ENCODE measurements at places on chromosomes 16 and 17.

- DNase-seq: no peak
Measured at GRCh38 chr17:74080656-74081582, 122.6 kb upstream of the RPL38 start.

- DNase-seq: no peak
Measured at GRCh38 chr17:39738983-39739884, 1.5 kb downstream of the GRB7 start.

DNA sequence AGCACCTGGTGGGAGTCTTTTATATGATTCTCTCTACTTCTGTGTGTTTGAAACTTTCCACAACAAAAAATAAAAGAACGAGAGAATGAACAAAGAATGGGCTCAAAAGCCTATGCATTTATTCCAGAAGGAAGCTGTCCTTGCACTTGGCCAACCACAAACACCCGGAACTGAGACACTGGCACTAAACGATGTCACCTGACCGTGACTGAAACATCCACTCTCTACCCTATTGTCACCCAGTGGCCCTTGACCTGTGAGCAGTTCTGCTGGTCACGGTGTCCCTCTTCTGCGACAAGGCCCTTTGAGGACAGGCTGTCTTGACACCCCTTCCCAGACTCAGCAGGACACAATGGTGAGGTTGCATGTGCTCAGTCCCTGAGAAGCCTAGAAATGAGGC is 56.6 kb downstream of the TEKT5 start:
- no peak for DNase-seq

DNA sequence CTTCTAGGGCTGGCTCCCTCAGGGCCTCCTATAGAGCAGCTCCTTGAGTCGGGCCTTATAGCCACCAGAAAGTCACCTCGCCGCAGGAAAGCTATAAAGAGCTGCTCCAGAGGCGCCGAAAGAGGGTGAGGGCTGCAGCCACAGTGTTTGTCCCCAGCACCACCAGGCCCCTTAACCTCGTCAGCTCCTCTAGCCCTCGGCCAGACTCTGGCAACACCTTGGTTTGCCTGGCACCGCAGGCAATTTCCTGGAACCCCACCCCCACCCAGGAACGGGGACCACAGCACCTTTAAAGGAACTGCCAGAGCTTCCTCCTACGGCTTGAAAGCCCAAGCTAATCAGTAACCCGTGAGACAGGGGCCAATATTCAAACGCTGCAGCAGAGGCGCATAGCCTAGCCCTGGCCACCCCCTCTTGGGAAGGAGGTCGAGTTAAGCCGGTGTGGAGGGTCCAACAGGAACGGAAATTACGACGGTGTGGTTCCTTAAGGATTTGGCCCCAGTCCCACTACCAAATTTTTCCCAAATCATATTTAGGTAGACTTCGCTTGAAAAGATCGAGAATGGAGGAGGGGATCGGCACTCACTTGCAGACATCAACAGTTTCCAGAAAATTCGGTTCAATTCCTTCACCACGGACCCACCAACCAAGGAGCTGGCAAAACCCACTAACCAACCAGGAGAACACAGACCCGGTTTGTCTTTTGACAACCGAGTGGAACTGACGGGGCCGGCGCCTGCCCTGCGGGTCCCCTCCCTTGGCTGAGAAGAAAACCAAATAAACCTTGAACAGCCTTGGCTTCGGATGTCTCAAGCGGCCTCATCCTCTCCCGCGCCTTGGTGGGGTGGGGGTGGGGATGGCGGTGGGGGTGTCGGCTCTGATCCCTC is 3.0 kb downstream of the HOXB6 start:
- DNase-seq: no peak

DNA sequence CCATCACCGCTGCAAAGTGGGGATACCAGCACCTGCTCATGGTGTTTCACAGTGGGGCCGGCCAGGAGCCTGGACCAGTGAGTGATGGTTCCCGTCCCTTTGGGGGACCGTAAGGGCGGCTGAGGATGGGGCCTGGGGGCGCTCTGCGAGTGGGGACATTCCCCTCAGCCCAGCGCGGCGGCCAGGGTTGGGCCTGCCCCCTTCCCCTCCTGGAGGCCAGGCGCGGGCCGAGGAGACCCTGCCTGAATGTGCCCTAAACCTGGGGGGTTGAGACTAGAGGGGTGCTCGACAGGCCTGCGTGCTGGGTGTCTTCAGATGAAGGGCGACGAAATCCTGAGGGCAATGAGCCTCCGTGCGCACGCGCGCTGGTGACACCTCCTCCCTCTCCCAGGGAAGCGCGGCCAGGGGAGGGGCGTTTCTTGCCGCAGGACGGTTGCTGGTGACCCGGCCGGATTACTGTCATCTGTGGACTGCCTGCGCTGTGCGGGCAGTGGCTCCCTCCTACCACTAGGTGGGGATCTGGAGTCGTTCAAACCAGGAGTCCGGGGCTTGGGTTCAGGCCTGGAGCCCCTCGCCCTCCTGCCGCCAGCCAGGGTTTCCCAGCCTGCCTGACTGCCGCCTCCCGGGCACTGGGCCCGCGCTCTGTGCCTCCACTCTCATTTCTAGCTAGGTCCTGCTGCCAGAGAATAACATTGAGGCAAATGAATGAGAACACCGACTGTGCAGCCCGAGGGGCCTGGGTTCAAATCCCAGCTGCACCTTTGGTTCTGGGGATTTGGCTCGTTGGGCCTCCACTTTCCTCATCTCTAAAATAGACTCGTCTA is 17.1 kb downstream of the TBX2 start:
- peak; percentile 47 for DNase-seq

- DNase-seq: no peak
Measured at GRCh38 chr16:396605-397004, 394 bp upstream of the NME4 start.

- no peak for DNase-seq
Measured at GRCh38 chr16:86662195-86662594, 83.8 kb downstream of the FOXL1 start.

- no peak for DNase-seq
Measured at GRCh38 chr17:73599599-73599998, 44.6 kb downstream of the SDK2 start.

- DNase-seq: no peak
Measured at GRCh38 chr16:51359141-51359955, 208.3 kb upstream of the SALL1 start.

DNA sequence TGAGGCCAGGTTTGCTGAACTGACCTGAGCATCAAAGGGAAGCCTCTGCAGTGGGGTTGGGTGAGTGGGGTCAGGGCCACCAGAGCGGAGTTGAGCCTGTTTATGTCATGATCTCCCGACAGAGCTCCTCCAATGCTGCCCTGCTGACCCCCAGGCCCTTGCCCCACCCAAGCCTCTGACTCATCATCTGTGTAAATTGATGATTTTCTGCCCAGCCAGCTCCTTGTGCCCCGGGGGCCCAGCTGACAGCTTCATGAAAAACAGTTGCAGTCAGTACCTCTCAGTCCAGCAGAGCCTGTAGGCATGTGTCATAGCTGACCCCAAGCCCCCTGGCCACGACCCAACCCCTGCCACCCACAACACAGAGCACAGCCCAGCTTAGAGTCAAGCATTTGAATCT is 134.9 kb downstream of the CCT6B start:
- no peak for DNase-seq

DNA sequence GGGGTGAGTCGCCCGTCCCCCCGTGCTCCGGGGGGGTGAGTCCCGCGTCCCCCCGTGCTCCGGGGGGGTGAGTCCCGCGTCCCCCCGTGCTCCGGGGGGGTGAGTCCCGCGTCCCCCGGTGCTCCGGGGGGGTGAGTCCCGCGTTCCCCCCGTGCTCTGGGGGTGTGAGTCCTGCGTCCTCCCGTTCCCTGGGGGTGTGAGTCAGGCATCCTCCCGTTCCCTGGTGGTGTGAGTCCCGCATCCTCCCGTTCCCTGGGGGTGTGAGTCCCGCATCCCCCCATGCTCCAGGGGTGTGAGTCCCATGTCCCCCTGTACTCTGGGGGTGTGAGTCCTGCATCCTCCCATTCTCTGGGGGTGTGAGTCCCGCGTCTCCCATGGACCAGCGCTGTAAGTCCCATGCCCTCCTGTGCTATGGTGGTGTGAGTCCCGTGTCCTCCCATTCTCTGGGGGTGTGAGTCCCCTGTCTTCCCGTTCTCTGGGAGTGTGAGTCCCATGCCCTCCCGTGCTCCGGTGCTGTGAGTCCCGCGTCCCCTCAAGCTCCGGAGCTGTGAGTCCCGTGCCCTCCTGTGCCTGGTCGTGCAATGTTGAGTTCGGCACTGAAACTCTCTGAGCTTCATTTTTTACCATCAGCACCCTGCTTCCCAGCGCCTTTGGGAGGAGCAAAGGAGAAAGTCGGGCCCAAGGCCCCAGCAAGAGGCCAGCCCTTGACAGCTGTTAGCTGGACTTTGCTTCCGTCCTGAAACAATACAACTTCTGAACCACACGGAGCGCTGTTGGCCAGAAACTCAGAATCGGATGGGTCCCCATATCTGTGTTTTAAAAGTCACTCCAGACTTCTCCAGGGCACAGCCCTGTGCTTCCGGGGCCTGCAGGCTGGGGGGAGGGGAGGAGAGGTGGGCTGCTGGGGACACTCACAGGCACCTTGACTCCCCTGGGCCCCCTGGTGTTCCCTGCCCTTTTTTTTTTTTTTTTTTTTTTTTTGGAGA is 11.5 kb upstream of the ZC3H18 start:
- no peak for DNase-seq

- DNase-seq: no peak
Measured at GRCh38 chr16:86625821-86626220, 47.5 kb downstream of the FOXL1 start.

DNA sequence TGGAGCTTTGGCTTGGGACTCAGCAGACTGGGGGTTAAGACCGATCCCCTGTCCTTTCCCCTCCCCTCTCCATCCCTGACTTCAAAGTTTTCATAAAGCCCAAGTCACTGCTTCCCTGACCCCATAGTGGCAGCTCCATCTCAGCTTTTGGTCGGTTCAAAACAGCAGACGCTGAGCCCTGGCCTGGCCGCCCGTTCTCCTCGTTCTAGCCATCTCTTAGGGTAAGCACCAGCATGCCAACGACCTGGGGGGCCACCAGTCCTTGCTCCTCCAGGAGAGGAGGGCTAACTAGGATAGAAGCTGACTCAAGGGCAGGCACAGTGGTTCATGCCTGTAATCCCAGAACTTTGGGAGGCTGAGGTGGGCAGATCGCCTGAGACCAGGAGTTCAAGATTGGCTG is 1.5 kb upstream of the HIGD1B start:
- DNase-seq: no peak

GRCh38 chr17:67364847-67365737 is 1.3 kb downstream of the PSMD12 start:
- DNase-seq: no peak

DNA sequence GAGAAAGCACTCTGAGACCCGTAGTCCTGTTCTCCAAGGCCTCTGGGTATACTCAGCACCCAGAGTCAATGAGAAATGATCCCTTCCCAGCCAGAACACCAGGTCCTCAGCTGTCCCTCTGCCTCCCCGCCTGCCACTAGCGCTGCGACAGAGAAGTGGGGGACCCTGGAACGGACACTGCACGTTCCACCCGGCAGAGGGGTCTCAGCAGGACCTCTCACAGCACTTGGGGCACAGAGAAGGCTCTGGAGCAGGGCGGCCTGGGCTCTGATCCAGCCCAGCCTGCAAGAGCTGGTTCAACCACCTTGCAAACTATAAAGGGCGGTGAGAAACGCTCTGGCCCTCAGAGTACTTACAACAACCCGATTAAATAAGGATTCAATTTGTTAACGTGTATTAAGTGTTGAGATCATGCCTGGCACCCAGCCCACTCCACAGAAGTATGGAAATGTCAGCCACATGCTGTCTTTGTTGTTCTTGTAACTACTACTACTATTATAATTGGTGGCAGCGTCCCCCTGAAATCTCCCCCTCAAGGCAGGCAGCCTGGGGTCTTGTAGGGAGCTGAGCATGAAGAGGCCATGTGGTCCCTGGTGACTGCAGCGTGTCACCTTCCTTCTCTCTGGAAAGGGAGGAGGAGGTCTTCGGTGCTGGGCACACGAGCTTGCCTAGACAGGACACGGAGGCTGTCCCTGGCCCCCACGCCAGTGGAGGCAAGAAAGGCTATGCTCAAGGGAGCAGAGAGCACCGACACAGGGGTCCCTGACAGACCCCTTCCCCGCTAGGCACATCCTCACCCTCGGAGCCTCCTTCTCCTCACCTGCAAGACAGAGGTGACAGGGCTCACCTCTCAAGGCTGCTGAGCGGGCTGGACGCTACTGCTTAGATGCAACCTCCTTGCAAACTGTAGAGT is 2.4 kb downstream of the OSGIN1 start:
- DNase-seq: no peak

DNA sequence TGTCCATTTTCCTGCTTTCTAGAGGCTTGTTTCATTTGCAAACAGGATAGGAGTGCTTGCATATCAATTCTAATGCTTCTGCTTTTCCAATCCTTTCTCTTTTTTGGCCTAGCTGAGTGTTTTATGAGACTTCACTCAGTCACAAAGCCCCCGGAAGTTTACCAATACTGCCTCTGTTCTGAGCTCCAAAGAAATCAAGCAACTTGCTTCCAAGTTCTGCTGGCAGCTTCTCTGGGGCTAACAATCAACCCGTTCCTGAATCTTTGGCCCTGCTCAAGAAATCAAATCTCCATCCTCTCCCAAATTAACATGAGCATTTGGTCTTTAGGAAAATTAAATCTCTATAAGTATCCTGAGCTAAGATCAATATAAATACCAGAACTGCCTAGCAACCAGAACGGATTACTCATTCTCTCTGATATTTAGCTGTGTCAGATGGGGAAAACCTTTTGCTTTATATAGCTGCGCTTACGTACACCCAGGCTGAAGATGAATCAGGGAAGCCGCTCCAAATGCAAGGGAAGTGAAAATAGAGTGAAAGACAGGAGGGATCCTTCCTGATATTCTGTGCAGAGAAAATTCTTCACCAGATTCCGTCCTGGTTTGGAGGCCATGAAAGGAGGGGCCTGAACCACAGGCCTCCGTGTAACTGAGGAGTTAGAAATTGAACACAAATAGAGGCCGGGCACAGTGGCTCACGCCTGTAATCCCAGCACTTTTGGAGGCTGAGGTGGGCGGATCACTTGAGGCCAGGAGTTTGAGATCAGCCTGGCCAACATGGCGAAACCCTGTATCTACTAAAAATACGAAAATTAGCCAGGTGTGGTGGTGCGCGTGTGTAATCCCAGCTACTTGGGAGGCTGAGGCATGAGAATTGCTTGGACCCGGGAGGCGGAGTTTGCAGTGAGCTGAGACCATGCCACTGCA is 23.3 kb upstream of the GRB2 start:
- no peak for DNase-seq

Measured in T-helper 2 cell (primary cell).